NCI-H2081 (cell line): ENCODE measurements at places on chromosomes 16 and 17.

DNA sequence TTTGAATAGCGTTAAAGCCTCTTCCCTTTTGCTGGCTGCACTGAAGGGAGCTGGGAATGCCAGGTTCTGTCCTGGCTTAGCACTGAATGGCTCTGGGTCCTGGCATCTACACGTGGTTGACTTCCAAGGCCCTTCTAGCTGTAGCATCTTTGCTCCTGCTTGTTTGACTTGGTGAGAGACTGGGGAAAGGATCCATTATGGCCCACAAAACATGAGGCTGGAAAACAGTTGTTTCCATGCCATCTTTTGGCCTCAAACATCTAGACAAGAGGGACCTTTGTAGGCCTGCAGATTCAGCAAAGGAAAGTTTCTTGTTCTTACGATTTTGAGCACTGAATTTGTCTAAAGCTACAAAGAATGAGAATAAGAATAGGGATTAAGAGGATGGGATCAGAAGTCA, 32.5 kb downstream of the EPN2 start:
- DNase-seq, result no peak

DNA sequence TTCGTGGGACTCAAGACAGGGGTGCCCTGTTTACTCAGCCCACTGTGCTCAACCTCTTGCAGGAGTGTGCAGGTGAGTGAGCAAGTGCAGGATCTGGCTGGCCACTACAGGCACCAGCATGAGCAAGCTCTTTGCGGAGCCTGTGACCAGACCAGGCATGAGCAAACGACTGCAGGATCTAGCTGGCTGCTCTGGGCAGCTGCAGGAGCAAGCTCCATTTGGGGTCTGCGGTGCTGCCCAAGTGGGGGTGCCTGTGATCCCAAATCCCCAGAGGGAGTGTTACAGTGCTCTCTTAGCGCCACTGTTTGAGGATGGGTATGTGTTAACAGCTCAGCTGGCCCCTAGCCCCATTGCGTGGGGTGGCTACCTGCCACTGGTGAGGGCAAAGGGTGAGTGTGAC, 2.4 kb downstream of the USP6 start:
- DNase-seq, result no peak

- no peak for DNase-seq
Observed at GRCh38 chr16:10009684-10010083, 172.5 kb downstream of the GRIN2A start.

DNA sequence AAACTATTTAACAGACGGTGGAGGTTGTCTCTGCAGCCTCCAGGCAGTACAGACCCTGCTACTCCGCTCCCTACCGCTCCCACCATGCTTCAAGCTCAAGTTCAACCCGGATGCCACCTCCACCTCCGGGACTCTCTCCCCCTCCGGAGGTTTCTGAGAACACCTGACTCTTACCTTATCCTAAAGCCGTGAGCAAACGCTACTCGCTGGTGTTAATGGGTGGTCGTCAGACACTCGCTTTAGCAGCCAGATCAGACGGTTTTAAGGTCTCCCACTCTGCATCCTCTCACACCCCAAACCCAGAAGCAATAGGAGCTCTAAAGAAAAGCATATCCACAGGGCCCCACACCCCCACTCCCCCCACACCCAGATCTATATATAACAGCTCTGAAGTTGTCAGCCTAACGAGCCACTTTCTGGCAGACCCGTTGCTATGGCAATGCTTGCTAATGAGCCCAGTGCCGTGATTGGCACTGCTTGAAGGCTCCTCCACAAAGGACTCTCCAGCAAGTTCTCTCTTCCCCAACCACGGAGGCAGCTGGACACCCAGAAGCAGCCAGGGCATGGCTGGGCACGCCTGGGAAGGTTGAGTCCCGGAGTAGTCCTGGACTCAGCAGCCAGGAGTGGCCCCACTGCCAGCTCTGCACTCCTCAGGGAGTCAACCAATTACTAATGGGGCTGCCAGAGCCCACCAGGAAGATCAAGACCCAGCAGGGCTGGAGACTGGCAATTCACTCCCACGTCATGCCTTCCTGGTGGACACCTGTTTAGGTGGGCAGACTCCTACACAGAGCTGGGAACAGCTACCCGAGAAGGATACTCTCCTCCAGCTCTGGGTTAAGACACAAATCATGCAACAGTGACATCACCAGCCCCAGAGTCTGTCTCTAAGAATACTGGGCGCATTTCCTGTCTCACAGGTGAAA, 121.2 kb upstream of the RCVRN start:
- DNase-seq, result no peak

- DNase-seq, result no peak
Observed at GRCh38 chr16:57894390-57895080, 76.4 kb downstream of the CNGB1 start.

DNA sequence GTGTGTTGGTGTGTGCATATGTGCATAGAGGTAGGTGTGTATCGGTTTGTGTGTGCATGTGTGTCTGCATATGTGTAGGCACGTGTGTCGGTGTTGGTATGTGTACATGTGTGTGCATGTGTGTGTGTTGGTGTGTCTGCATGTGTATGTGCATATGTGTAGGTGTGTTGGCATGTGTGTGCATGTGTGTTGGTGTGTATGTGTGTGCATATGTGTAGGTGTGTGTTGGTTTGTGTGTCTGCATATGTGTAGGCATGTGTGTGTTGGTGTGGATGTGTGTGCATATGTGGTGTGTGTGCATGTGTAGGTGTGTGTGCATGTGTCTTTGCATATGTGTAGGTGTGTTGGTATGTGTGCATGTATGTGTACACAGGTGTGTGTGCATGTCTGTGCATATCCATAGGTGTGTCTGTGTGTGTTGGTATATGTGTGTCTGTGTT, 3.9 kb upstream of the AATK start:
- DNase-seq, result no peak

DNA sequence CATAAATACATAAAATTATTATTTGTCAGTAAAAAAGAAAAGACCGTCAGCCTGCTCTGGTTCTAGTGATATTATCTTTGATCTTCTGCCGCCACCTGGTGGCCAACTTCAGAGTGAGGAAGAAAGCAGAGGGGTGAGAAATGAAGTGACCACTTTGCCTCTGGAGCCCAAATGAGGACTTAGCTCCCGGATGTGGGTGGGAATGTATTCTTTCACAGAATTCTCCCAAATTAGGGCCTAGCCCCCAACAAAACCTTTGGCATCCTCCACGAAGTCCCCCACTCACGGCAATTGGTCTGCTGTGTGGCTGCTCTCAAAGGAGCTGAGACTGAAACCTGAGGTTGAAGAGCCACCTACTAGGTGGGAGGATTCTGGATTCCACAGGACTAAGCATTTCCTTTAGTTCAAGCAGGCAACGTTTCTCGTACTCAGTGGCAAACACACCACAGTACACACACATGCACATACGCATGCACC, 4.9 kb upstream of the ZNF267 start:
- DNase-seq, result peak; percentile 54

DNA sequence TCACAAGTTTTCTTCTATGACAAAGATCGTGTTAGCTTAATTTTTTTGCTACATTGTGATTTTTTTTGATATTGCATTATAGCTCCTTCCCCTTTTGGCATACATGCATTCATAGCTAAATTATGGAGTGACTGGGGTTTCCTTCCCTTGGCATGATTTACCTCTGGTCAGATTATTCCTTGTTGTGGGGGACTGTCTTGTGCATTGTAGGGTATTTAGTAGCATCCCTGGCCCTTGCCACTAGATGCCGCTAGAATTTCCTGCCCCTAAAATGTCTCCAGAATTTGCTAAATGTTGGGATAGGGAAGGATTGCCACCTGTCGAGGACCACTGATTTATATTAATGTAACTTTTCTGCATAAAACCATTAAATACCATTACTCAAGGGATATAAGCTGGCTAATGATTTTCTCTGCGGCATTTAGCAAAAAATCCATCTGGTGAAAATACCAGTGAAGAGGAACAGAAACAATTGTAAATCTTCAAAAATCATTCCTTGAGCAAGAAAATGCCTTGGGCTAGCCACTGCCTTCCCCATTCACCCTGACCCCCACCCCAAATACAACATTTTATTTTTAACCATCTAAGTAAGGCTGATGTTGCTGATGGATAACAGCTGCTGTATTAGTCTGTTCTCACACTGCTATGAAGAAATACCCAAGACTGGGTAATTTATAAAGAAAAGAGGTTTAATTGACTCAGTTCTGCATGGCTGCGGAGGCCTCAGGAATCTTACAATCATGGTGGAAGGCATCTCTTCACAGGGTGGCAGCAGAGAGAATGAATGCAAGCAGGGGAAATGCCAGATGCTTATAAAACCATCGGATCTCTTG, 195.2 kb downstream of the MAP2K6 start:
- DNase-seq, result peak; percentile 24

DNA sequence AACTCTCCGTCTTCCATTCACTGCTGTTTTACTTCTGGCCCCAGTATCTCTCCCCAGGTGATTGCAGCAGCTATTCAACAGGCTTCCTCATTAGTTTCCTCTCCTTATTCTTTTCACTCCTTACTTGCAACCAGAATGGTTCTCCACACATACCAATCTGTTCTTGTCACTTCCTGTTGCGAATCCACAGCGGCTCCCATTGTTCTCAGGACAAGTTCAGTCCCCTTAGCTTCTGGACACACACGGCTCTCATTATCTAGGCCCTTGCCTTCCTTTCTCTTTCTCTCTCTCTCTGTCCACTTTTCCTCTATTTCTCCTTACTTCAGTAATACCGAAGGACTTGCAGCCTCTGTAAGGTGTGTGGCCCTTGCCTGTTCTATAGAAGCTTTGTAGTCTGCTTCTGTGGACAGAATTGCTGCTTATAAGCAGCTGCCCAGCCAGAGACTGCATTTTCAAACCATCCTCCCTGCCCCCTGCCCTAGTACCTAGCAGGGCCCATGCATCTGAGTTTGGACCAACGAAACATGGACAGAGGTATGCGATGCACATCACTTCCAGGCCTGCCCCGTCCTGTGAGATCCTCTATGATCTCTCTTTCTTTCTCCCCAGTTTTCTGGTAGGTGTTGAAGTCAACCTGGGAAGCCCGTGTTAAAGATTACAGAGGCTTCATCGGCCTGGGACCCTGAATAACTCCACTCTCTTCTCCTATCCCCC, 45.7 kb downstream of the VAT1L start:
- no peak for DNase-seq

GRCh38 chr16:80092681-80093080, 448.1 kb upstream of the DYNLRB2 start:
- DNase-seq, result no peak

DNA sequence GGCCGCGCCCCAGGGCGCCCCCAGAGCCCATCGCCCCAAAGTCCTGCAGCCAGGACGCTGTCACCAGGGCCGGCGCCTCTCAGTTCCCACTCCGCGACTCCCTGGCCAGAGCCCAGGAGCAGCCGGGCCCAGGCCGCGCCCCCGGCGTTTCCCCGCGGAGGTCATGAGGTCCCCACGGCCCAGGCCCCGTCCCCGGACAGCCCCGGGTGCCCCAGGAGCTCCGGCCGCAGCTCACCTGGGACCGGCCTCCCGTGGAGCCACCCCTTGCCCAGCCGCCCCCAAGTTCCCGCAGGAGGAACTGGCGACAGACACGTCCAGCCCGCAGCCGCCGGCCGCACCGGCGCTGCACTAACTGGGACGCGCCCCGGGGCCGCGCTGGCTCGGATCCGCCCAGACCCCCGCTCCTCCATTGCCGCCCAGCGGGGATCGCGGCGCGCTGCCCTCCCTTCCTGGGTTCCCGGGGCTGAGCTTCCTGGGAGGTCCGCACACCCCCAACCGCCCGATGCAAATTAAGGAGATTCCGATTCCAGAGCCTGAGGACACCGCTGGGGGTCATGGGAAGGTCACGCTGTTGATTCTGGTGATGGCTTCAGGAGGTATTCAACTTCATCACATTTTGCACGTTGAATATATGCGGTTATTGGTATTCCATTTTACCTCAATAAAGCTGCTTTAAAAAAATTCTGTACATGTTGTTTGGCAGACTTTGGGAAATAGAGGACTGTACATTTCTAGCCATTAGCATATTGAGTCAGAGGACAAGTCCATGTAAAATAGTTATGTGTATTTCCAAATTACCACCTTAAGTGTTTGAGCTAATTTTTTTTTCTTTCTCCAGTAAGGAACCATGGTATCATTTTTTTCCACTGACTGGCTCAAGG, 9.9 kb downstream of the AHSP start:
- no peak for DNase-seq

GRCh38 chr17:5282642-5283217, 646 bp downstream of the RABEP1 start:
- no peak for DNase-seq

GRCh38 chr17:40035162-40035559, 19.0 kb downstream of the MED24 start:
- no peak for DNase-seq

GRCh38 chr17:29710891-29711418, 88.2 kb upstream of the CORO6 start:
- no peak for DNase-seq

DNA sequence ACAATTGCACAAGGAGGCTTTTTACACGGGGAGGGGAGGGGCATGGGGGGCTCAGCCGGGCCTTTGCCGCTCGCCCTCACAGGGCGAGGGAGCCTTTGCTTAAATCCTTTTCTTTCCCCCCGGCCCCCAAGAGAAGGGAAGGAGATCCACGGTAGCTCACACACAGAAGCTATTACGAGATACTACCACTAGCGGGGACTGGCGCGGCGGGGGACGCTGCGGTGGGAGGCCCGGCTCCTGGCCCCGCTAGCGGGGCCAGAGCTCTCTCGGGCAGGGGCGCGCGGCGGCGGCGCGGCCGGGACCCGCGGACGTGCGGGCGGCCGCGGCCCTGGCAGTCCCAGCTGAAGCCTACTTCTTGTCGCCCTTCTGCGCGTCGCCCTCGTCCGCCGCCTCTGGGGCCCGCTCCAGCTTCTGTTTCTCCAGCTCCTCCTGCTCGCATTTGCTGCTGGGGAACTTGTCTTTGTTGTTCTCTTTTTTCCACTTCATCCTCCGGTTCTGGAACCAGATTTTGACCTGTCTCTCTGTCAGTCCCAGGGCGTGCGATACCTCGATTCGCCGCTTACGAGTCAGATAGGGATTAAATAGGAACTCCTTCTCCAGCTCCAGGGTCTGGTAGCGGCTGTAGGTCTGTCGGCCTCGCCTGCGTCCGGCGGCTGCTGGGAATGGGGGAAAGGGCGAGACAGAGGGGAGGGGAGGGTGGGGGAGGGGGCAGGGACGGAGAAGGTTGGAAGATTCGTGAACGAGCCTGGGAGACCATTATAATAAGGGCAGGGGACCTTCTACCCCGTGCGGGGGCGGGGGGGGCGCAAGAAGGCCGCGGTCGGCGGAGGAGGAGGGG, 2.0 kb downstream of the HOXB8 start:
- DNase-seq, result no peak
